ENCODE measurements at places on chromosomes 12 and 14.

DNA sequence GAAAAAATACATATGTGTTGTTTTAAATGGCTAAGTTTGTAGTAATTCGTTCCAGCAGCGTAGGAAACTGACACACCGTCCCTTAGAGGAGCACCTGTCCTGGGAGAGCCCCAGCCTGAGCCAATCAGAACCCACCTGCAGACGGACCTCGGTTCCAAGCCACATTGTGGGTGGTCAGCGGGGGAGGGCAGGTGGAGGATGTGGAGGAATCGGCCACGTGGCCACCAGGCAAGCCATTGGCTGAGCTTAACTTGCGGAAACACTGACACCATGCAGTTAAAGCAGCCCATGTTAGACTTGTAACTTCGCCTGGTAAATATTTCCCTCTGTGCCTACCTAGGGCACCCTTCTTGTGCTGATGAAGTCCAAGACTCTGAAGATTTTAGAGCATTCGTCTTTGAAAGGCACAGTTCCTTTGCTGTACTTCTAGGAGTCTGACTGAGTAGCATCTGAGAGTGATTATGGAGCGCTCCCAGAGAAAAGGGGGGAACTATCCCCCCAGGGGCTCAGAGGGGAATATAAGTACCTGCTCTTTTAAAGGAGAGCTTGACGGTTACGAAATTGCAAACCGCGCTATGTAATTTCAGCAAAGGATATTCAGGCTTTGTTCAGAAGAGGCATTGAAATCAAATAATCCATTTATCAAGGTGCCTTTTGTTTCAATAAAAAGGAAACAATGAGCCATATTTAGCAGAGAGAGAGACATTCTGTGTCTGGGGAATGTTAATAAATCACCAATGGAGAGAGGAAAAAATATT, 135.7 kb downstream of the TMEM132C start:
- no peak for DNase-seq

GRCh38 chr12:41908206-41908605, 236.5 kb downstream of the GXYLT1 start:
- DNase-seq: no peak

DNA sequence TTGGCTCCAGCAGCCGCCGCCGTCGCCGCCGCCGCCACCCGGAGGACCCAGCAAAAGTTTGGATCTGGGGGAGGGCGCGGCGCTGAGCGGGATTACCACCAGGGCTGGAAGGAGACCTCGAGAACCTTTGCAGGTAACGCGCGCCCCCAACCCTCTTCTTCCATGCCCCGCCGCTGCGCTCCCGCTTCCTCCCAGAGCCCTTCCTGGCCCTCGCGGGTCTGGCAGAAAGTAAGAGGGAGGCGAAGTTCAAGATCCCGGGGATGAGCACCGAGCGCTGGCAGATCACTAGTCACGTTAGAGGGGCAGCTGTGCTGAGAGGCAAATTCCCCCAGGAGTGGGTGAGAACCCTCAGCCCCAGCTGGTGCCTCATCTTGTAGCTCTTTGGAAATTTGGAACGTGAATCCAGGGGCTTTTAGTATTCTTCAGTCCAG, 3.9 kb downstream of the FLRT2 start:
- no peak for DNase-seq

GRCh38 chr12:98578821-98579220, 14.7 kb upstream of the SLC25A3 start:
- DNase-seq: no peak

DNA sequence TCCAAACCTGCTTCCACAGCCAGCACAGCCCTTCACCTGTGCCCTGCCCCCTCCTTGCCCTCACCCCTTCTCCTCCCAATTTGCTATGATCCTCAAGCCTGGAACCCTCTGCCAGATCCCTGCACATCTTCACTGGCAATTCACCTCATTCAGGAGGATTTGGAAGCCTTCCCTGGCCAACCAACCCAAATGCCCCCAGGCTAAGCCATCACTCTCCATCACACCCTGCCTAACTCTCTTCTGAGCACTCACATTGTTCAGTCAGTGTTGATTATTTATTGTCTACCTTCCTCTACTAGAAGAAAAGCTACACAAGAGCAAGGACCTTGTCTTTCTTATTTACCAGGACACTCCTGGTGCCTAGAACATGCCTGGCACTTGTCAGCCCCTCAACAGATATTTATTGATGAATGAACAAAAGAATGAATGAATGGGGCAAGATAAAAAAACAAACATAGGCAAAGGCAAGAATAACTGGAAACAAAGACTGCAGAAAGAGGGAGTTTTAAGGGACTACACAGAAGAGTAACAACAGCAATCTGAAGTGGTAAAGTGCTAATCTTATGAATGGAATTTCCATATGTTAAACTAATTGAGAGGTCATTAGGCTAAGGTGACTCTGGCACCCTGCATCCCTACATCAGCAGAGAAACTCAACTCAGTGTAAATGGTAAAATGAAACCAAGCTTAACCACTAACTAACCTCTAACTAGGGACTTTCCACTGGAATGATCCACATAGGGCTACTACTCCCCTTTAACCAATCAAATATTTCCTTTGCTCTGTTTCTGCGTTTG, 33.4 kb downstream of the TMTC1 start:
- DNase-seq: no peak

GRCh38 chr12:67442347-67442841, 173.2 kb downstream of the CAND1 start:
- DNase-seq: no peak

DNA sequence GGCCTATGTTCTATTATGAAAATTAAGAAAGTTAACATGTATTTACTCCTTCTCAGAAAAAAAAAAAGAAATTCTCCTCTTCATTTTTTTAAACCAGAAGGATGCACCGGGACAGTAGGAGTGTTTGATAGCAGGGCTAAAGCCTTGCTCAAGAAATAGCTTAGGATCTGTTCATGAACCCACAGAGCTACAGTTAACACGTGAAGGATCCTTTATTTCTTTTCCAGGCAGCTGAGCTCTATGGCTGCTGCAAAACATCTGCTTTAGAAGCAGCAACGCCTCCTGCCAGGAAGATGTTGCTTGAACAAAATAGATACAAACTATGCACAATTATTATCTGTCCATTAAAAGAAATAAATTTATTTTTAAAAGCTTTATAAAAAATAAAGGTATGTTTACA, 254.8 kb downstream of the PRKD1 start:
- no peak for DNase-seq

DNA sequence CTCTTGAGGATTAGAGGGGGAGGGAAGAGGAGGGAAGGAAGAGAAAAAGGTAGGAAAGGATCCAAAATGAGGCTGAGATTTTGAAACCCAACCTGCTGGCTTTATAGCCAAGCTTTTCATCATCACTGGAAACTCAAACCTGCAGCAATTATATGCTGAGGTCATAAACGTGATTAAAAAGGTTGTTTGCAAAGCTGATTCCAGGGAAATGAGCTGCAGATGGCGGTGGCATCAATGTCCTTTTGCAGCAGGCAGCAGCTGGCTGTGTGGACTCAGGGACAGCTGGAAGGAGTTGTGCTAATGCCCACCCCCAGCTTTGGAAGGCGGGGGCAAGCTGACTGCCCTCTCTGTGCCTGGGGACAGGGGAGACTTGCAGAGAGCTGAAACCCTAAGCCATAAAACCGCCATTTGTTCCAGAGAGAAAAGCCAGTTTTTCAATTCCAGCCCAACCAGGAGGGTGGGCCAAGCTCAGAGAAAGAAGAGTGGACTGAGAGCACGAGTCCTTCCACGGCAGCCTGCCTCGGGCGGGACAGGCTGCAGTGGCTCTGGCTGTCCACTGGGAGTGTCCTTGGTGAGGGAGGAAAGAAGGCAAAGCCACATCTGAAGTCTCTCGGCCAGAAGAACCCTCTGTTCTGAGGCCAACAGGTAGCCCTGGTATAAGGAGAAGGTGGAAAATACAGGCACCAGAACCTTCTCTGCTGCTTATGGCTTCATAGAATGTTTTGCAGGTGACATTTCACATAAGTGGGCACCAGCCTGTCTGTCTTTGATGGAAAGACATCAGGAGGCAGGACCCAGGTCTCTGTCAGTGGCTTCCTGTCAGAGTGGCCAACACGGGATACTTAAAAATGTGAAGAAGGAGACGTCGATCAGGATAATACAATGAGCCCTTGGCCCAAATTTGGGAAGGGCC, 90.7 kb downstream of the SINHCAF start:
- DNase-seq: no peak

- no peak for DNase-seq
Observed at GRCh38 chr12:25546318-25546717, 6.8 kb downstream of the LMNTD1 start.

- DNase-seq: no peak
Observed at GRCh38 chr14:101219896-101220703, 316.6 kb upstream of the RTL1 start.

GRCh38 chr12:49126852-49127763, 4.1 kb downstream of the TUBA1B start:
- DNase-seq: no peak

- no peak for DNase-seq
Observed at GRCh38 chr14:29832042-29832441, 95.6 kb downstream of the PRKD1 start.

DNA sequence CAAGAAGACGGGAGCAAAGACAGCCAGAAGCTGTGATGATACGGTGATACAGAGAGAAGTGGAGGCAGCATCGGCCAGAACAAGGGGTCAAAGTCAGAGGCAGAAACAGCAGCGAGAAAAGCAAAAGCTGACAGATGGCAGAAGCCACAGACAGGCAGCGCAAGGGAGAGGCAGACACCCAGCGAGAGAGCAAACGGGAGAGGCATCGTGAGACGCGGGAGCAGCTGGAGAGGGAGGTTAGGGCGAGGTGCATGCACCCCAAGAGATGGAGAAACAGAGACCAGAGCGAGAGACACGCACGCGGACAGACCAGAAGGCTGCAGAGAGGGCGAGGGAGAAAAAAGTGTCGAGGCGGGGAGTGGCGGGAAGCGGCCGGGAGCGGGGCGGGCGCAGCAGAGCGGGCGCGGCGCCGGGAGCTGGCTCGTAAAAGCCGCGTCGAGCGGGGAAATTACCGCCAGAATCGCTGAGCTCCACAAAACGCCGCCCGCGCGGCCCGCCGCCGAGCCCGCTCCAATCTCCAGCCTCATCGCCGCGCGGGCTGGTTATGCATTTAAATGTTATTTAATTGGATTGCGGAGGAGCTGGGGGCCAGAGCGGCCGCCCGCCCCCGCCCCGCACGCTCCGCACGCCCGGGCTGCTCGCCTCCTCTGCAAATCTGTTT, 15.6 kb downstream of the SMUG1 start:
- no peak for DNase-seq

DNA sequence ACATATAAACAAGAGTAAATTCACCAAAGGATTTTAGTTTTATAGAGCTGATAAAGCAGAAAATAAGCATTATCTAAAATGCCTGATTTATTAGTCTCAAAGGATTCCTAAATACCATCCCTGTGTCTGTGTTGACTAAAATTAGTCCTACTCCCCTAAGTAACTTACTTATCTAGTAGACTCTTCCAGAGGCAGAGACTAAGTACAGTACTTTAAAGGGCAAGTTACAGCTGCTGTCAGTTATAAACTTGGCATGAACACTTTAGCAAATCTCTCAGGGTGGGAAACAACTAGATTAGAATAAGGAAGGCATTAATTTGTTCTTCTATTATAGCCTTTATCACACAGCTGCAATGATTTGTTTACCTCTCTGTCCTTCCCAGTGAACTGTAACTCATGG, 46.0 kb downstream of the ATP2B1 start:
- no peak for DNase-seq

- no peak for DNase-seq
Observed at GRCh38 chr12:19654650-19655376, 215.5 kb downstream of the AEBP2 start.

- no peak for DNase-seq
Observed at GRCh38 chr12:56434828-56435227, 14.4 kb downstream of the TIMELESS start.

GRCh38 chr14:96362071-96362964, 823 bp downstream of the ATG2B start:
- DNase-seq: peak; percentile 11

DNA sequence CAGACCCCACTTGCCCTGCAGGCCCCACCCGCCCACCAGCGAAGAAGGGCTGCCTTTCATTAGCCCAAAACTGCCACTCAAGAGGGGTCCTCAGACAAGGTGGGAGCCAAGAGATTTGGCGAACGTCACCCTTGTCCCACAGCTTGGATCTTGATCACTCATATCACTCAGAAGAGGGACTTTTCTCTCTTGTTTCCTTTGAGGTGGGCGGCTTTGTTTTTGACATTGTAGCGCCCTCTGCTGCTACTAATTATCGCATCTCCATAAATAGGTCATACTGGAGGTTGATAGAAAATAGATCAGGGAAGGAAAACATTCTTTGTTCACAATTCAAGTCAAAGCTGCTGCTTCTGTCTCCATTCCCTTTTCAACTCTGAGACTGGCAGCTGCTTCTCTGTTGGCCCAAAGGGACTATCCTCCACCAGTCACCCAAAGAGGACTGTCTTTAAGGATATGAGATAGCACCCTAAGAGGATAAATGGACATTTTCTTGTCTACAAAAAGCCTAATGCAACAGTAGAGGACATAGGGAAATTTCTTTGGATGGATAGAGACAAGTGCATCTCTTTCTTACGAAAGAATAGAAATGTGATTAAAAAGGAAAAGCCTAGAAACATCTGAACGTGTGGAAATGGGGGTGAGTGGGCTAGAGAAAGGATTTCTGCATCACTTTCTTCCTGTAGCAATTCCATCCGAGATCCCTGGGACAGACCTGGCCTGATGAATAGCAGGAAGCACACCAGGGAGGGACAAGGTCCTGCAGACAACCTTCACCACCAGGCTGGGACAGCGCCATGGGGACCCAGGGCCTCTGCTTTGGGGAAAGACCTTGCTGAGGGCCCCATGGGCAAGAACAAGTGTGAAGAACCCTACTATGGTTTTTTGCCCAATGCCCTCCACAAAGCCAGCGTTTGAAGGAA, 115.8 kb downstream of the DAD1 start:
- no peak for DNase-seq

- DNase-seq: no peak
Observed at GRCh38 chr12:66719862-66720261, 41.0 kb upstream of the GRIP1 start.

DNA sequence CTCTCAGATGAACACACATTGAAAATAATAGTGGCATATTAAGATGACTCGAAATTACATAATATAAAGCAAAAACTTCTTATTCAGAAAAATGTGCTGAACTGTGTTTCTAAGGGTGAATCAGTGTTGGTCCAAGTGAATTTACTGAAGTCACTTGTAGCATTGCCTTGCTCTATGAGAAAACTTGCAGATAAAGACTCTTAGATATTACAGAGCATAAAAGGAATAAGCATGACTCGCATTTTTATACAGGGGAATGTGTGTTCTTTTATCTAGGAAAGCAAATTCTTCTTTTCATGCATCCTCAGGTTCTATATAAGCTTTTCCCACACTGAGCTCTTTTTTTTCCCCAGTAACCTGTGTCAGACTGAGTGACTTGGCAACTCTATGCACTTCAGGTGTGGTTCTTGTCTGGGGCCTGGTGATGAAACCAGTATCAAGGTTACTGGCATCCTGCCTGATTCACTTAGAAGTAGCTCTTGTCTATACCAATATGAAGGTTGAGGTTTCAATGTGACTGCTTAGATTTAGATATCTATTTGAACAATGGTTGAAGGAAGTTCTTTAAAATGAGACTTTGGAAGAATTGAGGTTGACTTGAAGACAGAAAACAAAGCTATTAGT, 76.1 kb downstream of the OTOGL start:
- no peak for DNase-seq

Data from activated CD4-positive, alpha-beta T cell treated with anti-CD3 and anti-CD28 coated beads for 1 hour (primary cell).